ENCODE measurements at places on chromosomes 2 and 18.

DNA sequence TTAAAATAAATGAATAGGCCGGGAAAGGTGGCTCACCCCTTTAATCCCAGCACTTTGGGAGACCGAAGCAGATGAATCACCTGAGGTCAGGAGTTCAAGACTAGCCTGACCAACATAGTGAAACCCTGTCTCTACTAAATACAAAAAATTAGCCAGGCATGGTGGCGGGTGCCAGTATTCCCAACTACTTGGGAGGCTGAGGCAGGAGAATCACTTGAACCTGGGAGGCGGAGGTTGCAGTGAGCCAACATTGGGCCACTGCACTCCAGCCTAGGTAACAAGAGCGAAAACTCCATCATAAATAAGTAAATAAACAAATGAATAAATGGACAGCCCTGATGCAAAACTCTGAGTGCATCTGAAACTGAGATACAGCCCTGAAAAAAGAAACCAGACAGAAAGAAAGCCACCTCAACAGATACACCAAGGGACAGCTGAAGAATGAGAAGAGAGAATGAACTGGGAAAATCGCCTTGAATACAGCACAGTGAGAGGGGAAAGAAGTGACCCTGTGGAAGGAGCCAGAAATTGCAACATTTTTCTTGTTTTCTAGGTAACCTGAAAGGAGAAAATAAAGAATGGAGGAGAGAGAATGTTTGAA is 64.4 kb downstream of the TRABD2A start:
- DNase-seq: no peak

DNA sequence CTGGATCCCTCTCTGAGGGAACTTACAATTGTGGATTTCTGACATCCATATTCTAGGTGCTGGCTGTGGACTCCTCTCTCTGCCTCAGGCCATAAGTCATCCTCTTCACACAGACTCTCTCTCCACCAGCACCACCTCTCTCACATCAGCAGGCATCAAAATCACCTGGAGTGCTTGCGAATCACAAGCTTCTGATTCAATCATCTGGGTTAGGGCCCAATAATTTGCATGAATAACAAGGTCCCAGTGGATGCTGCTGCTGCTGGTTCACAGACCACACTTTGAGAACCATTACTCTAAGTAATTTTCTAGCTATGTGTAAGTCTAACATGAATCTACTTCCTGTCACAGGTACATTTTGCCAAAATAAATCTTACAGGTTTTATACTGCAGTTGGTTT is 214.9 kb downstream of the DSEL start:
- no peak for DNase-seq

DNA sequence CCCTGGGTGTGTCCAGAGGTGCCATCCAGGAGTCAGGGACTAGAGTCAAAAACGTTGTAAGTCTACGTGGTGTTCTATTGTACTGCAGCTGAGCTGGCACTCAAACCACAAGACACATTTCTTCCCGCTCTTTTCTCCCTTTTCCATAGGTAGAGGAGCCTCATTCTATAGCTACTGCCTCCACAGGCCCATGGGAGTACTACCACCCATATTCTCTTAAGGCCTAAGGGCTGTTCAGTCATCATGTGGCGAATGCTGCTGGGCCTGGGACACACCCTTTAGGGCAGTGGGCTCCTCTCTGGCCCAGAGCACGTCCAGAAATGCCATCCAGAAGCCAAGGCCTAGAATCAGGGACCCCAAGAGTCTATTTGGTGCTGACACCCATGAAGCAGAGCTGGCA is 1271.7 kb downstream of the CNTNAP5 start:
- DNase-seq: no peak

GRCh38 chr2:134144081-134144596 is 109.7 kb upstream of the MGAT5 start:
- DNase-seq: no peak

DNA sequence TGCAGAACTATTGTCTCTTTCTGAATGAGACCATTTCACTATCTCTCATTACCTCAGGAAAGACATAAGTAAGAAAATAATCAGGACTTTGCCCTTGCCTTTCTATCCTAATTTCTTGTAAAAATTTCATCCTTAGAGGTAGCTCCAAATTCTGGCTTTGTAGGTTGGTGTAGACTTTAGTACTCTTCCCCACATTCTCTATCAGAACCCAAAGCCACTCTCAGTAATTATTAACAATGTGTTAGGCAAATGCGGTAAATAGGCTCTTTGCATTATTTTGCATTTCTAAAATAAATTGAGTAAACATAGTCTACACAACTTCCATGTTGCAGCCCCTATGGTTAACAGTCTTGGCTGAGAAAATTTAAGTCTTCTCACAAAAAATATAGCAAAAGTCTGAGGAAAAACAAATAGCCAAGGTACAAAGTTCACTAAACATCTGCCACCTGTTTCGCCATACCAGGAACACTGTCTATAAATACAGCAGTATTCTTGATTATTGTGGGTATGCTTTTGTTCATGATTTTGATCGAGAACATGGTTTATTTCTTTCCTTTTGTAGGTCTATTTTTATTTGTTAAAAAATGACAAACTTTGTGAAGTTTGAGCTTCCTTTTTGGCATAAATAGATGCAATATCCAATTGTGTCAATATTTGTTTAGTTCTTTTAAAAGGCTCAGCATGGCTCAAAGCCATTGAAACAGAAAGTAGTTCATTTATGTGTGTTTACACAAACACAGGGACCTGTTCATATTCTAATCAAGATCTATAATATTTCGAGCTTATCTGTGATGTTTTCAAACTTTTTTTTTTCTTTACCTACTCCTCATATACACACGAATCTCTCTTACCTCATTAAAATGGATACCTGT is 1061.5 kb downstream of the CNTNAP5 start:
- DNase-seq: no peak

GRCh38 chr2:230225486-230225885 is at the start of gene SP140:
SP140 (plus strand) TSS chr2:230225736; CDS start chr2:230225845, 109 bp downstream.
- DNase-seq: no peak

GRCh38 chr2:68126561-68126960 is 31.1 kb upstream of the PNO1 start:
- DNase-seq: no peak
